ENCODE measurements at places on chromosomes 16 and 17. TPM values are rescaled to one million over a fixed set of nuclear protein-coding genes. Genes with fewer than 3 reads are reported as not detected.

DNA sequence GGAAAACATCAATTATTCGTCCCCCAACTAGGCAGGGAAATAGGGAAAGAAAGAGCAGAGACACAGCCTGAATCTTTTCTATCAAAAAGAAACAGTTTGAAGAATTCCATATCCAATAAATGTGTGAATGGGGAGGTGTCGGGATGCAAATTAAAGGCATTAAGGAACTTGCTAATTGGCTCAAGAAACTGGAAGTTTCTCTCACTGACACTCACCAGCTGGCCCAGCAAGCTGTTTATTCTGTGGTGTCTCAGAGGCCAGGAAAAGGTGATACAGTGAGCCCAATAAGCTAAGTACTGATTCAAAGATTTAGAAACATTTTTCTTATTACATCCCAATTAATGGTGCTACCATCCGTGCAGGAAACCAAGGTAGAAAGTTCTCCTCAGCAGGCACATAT is 104.4 kb upstream of the CLEC3A start:
- DNase-seq: no peak

DNA sequence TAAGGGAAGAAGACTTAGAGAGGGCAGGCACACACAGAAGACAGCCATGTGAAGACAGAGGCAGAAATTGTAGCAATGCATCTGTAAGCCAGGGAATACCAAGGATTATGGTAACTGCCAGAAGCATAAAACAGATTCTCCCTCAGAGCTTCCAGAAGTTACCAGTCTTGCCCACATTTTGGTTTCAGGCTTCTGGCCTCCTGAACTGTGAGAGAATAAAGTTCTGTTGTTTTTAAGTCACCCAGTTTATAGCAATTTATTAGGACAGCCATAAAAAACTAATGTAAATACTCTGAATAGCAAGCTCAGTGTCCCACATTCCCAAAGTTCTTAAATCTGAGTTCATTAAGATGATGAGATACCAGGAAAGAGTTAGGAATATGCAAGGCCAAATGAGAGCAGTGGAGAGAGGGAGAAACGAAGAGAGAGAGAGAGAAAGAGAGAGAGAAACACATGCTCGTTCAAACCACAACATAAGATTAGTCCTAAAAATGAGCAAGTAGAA is 123.4 kb downstream of the HS3ST3A1 start:
- DNase-seq: no peak

DNA sequence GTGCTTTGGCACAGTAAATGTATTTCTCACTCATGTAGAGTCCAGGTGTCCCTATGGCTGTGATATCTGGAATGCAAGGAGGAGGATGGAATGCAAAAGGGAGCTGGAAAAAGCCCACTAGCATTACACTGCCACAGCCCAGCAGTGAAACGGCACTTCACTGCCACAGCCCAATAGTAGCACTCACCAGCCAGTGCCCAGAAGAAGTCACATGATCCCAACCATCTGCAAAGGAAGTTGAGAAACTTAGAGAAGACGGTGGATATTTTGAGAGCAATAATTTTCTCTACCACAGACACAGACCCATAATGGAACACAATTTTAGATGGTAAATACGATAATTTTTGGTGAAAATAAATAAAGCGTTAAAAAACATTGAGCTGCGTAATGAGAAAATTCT is 51.8 kb downstream of the C16orf82 start:
- DNase-seq: no peak

DNA sequence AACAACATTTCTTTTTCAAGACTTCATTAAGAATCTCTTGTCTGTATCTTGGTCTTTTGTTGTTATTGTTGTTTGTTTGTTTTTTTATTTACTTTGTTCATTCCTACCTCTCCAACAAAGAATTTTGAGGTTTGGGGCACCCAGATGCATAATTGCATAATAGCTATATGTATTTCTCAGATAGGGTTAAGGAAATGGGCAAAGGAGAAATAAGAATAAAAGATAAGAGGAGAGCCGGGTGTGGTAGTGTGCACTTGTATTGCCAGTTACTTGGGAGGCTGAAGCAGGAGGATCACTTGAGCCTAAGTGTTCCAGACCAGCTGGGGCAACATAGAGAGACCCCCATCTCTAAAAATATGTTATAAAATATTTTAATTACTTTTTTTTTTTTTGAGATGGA is 30.5 kb downstream of the CDH1 start:
- no peak for DNase-seq

DNA sequence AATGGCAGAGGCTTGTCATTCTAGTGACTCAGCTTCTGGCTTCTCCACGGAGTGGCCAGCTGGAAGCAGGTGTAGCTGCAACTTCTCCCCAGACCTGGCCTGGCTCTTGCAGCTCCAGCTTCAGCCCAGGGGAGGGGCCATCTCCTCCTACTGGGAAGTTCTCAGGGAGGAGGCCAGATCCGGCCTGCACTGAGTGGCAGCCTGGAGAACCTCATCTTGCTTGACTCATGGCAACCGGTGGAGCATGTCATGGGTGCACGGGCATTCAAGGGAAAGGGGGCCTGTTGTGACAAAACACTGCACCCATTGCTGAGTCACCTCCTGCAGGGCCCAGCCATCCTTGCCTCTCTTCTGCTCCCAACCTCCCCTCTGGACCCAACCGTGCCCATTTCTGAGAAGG is 273.9 kb upstream of the MAF start:
- no peak for DNase-seq

DNA sequence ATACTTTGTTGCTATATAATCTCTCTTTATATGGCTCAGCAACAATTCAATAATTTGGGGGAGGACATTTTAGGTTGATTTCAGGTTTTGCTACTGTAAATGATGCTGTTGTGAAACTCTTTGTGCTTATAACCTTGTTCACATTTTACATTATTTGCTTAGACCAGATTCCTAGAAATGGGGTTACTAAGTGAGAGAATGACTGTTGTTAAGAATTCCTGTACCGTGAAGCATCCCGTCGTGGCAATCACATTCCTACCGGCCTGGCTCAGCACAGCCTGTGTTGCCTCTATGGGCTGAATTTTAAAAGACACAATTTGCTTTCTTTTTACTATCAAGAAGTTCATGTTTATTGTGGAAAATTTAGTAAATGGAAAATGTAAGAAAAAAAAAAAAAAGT is 31.4 kb downstream of the B9D1 start:
- DNase-seq: no peak

- DNase-seq: no peak
Measured at GRCh38 chr16:21263640-21264570, 14.2 kb downstream of the CRYM start.

- DNase-seq: no peak
Measured at GRCh38 chr17:40312131-40312731, 3.3 kb downstream of the RARA start.

DNA sequence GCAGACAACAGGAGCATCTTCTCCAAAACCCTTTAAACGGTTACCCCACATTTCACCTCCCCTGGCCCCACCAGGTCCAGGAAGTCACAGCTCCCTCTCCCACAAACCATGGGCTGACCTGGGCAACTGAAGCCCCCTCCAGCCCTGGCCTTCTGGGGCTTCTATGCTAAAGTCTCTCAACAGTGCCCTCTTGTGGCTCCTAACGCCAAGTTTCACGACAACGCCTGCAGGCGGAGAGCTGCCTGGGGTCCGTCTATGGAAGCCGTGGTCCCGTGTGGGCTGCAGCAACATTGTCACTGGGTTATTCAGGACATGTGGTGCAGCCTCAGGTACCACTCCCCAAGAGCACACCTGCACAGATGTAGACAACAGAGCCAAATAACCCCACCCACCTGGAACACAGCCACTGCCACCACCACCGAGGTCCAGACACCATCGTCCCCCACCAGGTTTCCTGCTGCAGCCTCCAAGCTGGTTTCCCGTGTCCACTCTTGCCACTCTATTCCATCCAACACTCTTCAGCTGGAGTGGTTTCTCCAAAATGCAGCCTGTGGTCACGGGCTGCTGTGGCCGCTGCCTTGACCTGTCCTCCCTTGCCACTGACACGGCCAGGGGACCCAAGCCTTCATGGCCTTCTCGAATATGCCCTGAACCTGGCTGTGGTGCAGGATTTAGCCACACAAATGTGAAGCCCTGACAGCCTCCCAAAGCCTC is 19.1 kb downstream of the C16orf95 start:
- DNase-seq: no peak

The SDR42E2 gene
- not detected for total RNA-seq

The SOST gene
- not detected for total RNA-seq

The RPGRIP1L gene
- 23.6 TPM for total RNA-seq
